ENCODE measurements at places on chromosomes 11 and 22. TPM values are rescaled to one million over a fixed set of nuclear protein-coding genes. Genes with fewer than 3 reads are reported as not detected.
A peak's percentile ranks its signal among the peaks of the same experiment; 100 is the strongest.

MMP3 gene
- polyA plus RNA-seq, result 0.06 TPM

VSTM5 gene
- polyA plus RNA-seq, result 2.9 TPM

NPTXR gene
- polyA plus RNA-seq, result 4.1 TPM

GRCh38 chr11:2109541-2110019 lies 29.6 kb downstream of the IGF2 start:
- no peak for DNase-seq

DNA sequence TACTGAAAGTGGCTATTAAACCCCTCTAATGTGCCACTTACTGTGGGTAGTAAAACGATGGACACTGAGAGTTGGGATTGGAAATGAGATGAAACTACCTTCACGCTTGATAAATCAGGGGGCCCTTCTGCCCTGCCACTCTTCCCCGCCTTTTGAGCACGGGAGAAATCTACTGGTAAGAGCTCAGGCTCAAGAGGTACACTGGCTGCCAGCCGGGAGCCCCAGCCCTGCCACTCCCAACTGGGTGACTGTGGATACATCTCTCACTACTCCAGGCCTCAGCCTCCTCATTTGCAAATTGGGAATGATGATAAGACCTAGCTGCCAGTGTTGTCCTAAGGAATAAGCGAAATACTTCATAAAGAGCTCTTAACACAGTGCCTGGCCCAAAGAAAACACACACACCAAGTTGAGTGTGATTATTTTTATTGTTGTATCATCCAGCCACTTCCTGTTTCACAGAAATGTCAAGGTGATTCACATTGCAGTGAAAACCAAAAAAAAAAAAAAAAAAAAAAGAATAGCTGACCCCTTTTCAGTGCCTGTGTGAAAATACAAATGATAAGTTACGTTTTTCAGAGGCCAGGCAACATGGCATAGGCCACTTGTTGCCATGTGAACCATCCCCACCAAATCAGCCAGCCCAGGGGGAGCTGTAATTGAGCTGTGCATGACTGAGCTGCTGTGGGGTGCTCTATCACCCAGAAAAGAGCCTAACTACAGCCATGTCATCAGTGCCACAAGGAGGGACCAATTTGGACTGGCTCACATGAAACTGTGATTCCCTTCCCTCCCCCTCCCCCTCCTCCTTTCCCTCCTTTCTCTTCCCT lies 4.4 kb upstream of the ZNRD2 start:
- no peak for DNase-seq

DNA sequence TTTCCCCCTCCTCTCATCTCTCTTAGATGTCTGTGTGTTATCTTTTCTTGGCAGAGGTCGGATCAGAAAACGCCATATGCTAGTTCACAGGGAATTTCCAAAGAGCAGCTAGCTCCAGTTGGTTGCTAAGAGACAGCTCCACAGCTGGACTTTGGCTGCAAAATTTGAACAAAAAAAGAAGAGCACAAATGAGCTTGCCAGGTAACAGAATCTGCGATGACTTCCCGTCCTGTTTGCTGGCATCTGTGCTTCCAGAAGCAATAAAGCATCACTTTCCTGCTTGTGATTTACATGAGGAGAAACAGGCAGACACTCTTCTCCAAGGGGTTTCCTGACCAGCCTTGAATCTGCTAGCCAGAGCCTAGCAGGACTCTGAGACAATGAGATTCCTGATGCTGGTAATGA lies 596.0 kb upstream of the B3GAT1 start:
- DNase-seq, result no peak

CASP5 gene
- not detected for polyA plus RNA-seq

GRCh38 chr22:42062506-42063170 lies 8.0 kb downstream of the NAGA start:
- no peak for DNase-seq

DNA sequence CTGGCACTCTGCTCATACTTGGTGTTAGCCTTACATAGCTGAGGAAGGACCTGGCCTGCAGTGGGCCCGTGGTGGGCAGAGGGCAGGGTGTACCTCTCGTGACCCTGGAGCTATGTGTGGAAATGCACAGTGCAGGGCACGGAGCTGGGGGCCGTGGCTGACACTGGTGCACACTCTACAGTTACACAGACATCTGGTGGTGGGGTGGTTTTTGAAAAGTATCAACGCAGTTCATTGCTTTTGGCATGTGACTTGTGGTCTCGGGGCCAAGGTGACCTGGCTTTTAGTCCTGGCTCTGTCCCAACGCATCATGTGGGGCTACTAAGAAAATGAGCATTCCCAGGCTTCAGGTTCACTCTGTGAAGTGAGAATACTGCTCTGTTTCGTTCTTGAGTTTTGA lies 553.6 kb downstream of the NTM start:
- no peak for DNase-seq

LDLRAD3 gene
- polyA plus RNA-seq, result 25.5 TPM

DNA sequence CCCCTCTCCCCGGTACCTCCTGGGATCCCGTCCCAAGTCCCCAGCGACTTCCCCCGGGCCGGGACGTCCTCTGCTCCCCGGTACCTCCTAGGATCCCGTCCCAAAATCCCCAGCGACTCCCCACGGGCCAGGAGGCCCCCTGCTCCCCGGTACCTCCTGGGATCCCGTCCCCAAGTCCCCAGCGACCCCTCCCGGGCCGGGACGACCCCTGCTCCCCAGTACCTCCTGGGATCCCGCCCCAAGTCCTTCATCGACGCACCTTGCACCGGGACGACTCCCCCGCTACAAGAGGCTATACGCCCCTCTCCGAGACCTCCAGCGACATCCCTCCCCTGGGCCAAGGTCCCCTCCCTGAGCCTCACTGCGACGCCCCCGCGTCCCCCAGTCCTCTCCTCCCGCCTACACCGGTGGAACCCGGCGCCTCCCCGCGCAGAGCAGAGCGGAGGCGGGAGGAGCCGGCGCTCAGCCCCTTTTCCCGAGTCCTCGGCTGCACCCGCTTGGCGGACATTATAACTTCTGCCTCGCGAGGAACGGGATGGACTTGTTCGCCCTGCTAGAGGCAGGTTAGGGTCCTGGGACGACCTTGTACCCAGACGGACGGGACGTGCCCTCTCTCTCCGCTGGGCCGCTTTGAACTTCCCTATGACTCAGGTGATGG lies 912 bp downstream of the KREMEN1 start:
- peak; percentile 44 for DNase-seq

- no peak for DNase-seq
Measured at GRCh38 chr11:74020539-74020938, 11.7 kb upstream of the UCP3 start.

- peak; percentile 69 for DNase-seq
Measured at GRCh38 chr11:102495161-102496042, 35.1 kb downstream of the MMP7 start.

DNA sequence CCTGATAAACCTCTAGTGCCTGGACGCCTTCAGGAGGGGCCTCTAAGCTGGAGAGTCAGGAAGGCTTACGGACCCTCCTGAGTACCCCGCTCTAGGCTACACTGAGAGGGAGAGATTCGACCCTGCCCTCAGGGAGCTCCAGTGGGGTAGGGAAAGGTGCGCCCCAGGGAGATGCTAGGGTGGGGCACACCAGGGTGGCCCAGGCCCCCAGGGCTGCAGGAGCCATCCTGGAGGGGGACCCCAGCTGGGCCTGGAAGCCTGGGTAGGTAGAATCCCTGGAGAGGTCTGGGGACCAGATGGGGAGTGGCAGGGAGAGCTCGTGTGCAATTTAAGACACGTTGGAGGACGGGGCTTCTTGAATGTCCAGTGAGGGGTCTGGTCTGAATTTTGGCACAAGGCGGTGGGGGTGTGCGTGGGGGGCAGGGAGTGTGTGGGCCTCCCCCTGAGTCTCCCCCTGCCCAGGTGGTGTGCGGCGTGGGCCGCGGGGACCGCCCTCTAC lies 4.7 kb downstream of the CARNS1 start:
- no peak for DNase-seq

MRGPRF gene
- 22.7 TPM for polyA plus RNA-seq

TMEM132A gene
- 46.9 TPM for polyA plus RNA-seq

- DNase-seq, result no peak
Measured at GRCh38 chr11:69449320-69450063, 32.0 kb upstream of the LINC01488 start.

DRD4 gene
- polyA plus RNA-seq, result 2.4 TPM

PNPLA5 gene
- 0.08 TPM for polyA plus RNA-seq

MMP27 gene
- not detected for polyA plus RNA-seq

- DNase-seq, result peak; percentile 57
Measured at GRCh38 chr11:122882857-122883645, 492 bp downstream of the JHY start.

HBB gene
- 146 TPM for polyA plus RNA-seq

IFITM2 gene
- 156 TPM for polyA plus RNA-seq

CABP7 gene
- polyA plus RNA-seq, result 0.04 TPM

DNA sequence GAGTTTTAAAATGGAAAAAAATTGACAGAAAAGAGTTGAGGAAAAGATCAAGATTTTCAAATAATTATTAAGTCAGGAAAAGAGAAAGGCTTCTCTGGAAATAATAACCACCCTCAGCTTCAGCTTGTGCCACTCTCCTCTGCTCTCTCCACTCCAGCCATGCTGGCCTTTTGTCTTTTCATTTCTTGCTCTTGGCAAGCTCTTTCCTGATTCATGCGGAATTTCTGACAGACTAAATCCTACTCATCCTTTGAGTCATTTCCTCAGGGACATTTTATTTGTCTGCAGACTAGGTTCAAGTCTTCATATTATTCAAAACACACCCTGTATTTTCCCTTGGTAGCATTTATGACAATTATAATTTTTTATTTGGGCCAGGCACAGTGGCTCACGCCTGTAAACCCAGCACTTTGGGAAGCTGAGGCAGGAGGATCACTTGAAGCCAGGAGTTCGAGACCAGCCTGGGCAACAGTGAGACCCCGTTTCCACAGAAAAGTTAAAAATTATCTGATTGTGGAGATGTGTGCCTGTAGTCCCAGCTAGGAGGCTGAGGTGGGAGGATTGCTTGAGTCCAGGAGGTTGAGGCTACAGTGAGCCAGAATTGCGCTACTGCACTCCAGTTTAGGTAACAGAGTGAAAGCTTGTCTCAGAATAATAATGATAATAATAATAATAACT lies 7.8 kb upstream of the P4HA3 start:
- no peak for DNase-seq

- no peak for DNase-seq
Measured at GRCh38 chr11:4699697-4700435, 2.2 kb upstream of the OR51E2 start.

C11orf42 gene
- polyA plus RNA-seq, result 0.83 TPM

RRP8 gene
- polyA plus RNA-seq, result 21.3 TPM

PARVG gene
- 2.3 TPM for polyA plus RNA-seq

DNA sequence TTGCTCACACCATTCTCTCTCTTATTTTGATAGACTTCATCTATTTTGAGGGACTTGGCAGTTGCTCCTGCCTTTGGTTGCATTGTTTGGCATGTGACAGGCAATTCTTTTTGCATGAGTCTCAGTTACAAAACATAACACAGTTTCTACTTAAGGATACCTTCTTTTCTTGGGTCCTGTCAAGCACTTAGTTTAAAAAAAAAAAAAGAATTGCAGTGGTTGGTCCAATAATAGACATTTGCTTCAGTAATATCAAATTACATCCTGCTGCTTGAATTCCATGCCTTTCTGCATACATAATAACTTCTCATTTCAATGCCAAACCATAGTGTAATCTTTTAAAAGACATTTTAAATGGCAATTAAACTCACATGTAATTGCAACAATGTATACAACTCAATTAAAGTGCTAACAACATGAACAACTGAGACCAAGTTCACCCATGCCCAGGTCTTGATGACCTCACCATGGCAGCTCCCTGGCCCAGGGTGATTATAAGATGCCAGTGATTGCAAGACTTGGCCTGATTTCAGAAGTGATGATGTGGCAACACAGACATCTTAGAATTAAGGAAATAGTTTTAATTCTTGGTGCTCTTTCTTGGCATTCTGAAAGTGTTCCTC lies 32.2 kb upstream of the PLET1 start:
- DNase-seq, result no peak

SEPTIN5 gene
- polyA plus RNA-seq, result 32.6 TPM

TRIM29 gene
- 0.98 TPM for polyA plus RNA-seq

F2 gene
- 0.35 TPM for polyA plus RNA-seq

- no peak for DNase-seq
Measured at GRCh38 chr11:73972187-73972586, 10.5 kb downstream of the UCP2 start.

GRCh38 chr11:57349491-57350274 lies 11.5 kb downstream of the P2RX3 start:
- no peak for DNase-seq

RHOD gene
- polyA plus RNA-seq, result 6.2 TPM

DNA sequence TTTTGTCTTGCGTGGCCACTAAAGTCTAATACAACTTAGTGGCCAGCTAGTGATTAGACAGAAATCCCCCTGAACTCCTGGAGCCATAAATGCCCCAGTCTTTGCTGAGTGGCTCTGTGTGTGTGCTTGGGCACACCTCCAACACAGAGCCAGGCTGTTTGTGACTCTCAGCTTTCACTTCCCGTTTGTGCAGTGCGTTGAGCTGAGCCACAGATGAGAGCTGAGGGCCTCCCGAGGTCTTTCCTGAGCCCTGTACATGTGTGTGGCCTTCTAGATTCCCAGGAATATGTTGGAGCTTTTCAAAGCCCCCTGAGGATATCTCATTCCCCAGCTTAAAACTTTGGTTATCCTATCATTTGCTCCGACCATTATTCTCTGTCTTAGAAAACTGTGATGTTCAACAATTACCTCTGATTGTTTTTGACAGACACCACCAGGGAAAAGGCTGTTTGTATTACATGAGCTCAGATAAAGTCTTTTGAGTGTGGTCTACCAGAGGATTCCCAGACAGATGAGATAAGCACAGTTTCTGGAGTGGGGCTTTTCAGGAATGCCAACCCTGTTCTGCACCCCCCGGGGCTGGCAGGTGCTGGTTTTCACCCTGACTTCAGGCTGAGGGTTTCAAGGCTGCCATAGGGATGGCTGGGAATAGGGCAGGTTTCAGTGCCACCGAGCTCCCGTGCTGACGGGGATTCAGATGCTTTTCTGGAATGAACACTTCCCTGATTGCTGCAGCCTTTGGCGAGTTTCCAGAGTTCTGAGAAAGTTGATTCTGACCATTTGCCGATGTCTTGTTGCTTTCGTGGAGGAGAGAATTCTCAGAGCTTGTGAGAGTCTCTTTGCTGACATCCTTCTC lies 23.8 kb downstream of the IGHMBP2 start:
- DNase-seq, result no peak

LAMTOR1 gene
- polyA plus RNA-seq, result 118 TPM

Measured in right renal cortex interstitium (tissue), 3 donors.